Motor neuron (in vitro differentiated cells): ENCODE measurements at places on chromosomes 5 and 9. TPM values are rescaled to one million over a fixed set of nuclear protein-coding genes. Genes with fewer than 3 reads are reported as not detected.

GOLM1 gene
- 42.6 and 45.0 TPM in 2 replicates for total RNA-seq

TMEM252 gene
- not detected in 2 replicates for total RNA-seq

SPINK13 gene
- 0.29 TPM in 1 of 2 replicates, not detected in the other for total RNA-seq

- no peak for ATAC-seq
These were observed 297.0 kb downstream of the ARHGEF28 start for GRCh38 chr5:73922875-73923557.

- ATAC-seq, result no peak
These were observed 28.7 kb upstream of the ZNF354B start for GRCh38 chr5:178831049-178831448.

- no peak for ATAC-seq
These were observed 1585.2 kb downstream of the EFNA5 start for GRCh38 chr5:106085556-106085955.

DNA sequence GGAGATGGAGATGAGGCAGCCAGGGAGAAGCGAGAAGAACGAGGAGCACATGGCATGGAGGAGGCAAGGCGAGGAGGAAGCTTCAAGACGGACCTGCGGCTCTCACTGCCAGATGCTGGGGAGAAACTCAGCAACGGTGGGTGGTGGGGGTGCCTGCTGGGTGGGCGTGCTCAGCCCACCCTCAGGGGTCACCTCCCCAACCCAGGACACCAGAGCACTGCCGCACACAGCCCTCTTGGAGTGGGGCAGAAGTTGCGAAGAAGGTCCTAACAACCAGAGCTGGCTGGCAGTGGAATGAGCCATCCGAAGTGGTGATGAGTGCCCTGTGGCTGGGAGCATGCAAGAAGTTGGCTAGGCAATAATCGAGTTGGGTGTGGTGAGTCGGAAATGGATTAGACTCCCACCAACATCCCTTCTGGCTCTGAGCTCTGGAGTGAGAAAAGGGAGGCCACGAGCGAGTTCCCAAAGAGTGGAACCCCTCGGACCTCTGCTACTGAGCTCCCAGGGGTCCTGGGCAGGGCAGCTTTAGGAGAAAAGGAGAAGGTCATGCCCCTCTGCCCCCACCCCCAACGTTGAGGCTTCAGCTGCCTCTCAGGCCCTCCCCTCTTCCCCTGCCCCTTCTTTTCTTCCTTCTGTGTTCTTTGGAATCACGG lies 212.7 kb upstream of the MVB12B start:
- ATAC-seq, result no peak

GRCh38 chr9:28073270-28073669 lies 500.0 kb upstream of the C9orf72 start:
- ATAC-seq, result peak; percentile 31

- ATAC-seq, result no peak
These were observed 71.1 kb upstream of the NR3C1 start for GRCh38 chr5:143474616-143475015.

DNA sequence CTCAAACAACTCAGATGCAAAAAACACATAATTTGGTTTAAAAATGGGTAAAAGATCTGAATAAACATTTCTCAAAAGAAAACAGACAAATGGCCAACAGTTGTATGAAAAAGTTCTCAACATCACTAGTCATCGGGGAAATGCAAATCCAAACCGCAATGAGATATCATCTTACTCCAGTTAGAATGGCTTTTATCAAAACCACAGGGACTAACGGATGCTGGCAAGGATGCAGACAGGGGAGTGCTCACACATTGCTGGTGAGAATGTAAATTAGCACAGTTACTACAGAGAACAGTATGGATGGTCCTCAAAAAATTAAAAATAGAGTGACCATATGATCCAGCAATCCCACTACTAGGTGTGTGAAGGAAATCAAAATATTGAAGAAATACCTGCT lies 589.1 kb upstream of the ADAMTS16 start:
- ATAC-seq, result no peak

DNA sequence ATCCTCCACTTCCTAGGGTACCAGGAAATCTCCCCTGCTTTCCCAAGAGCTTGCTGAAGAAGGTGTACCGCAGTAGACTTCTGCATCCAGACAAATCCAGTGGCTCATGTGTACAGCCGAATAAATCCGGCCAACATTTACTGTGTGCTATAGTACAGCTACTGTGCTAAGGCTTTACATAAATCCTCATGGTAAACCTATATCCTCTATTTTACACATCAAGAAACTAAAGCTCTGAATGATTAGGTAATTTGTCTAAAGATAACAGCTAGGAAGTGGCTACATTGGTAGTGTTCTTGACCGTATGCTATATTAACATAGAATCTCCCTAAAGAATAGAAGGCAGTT lies 511 bp upstream of the WDR41 start:
- ATAC-seq, result no peak
